Stimulated activated CD4-positive, alpha-beta T cell treated with anti-CD3 and anti-CD28 coated beads, Interleukin-1b, Interleukin-23, amount 100 ng/mL, for 4 hours (primary cell): ENCODE measurements at places on chromosomes 3 and 15.

DNA sequence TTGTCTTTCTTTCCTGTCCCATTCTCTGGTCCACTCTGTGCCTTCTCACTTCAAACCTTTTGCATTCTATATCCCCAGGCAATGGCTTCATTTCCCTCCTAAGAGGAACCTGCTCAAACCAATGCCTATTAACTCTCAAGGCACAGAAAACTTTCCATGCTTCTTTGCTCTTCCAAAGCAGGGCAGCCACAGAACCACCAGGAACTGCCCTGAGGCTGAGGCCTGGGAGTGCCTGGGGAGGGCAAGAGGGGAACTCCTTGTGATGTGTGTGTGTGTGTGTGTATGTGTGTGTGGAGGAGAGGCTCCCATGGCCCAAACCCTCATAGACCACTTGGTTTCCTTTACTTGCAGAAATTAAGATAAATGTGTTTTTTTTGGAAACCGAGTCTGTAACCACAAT is 14.1 kb upstream of the PGPEP1L start:
- DNase-seq, result no peak

DNA sequence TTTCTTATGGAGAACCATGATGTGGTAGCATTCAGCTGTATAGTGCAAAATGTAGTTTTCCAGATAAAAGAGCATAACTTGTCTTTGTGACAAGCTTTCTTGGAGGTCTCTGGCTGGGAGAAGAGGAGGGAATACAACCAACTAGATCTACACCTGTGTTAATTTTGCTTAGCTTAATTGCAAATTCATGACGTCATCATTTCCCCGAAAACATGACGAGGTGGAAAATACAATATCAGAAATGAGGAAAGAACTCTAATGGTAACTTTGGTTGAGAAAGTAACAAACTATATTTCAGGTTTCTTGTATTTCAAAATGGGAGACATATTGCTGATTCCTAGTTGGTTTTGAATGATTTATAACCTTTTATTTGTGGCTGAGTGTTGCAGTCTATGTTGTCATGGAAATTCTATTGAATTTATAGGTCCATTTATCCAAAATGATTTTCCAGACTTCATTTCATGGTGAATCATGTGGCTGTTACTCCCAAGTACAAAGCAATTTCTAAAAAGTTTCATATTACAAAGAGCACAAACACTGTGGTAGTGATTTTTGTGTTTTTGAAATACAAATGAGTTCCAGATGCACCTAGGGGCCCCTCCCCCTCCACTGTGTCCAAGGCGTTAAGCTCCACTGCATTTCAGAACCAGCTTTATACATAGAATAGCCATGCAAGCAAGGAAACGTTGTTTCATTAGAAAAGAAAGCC is 307.2 kb downstream of the FEZF2 start:
- DNase-seq, result no peak

DNA sequence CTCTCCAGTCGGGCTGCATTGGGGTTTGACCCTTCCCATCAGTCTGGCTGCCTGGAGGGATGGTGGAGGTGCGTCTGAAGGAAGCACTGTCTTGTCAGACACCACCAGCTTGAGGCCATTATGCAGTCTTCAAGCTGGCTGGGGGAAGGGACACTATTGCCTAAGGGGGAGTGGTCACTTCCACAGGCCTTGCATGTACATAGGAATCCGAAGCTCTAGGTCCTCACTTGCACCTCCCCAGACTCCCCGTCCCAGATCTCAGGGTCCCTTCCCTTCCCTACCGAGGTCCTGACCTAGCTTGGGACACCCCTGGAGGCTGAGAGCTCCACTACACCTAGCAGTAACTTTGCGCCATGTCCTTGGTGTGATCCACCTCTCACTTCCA is 48.6 kb upstream of the KLF13 start:
- no peak for DNase-seq

- DNase-seq, result no peak
Measured at GRCh38 chr3:5423076-5423475, 235.6 kb downstream of the EDEM1 start.

DNA sequence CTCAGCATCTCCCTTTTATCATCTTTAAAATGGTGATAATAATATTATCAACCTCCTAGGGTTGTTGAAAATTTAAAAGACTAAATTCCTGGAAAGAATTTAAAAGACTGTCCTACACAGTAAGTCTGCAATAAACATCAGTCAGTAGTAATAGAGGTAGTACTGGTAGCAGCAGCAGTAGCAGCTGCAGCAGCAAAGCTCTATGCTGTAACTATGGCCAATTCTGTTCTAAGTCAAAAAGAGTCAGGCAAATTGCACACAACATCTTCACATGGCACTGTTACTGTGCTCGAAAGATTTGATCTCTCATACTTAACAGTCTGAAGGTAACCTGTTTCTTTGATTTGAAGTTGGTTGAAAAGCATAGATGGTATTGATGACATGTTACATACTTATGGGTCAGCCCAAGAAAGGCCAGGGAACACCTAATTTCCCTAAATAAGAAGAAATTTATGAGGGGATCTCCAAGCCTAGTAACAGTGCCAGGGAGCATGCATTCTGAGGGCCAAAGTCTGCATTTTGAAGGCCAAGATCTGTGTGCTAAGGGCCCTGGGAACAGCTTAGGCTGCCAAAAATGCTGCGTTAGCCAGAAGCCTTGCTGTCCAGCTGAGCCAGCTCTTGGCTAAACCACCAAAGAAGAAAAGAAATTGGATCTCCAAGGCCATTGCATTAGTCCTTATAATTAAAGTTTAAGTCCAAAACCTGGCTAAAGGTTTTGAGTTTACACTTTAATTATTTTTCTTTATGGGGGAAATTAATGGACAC is 68.2 kb downstream of the SIDT1 start:
- DNase-seq, result no peak

DNA sequence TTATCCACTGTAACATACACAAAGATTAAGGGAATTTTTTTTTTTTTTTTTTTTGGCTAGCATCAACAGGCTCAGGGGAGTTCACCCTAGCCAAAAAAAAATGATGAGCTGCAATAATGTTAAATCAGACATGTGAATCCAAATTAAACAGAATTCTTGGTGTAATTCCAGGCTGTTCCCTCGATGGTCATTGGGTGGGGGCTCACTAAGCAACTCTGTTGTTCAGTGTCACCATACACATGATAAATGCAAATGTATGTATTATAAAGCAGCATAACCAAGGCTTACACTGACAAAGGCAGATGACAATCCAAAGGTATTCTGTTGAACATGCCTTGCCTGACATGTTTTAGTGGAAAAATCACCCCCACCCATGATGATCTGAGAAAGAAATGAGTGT is 29.0 kb downstream of the IL1RAP start:
- DNase-seq, result no peak

GRCh38 chr3:196988241-196989029 is 19.8 kb upstream of the PIGZ start:
- no peak for DNase-seq

DNA sequence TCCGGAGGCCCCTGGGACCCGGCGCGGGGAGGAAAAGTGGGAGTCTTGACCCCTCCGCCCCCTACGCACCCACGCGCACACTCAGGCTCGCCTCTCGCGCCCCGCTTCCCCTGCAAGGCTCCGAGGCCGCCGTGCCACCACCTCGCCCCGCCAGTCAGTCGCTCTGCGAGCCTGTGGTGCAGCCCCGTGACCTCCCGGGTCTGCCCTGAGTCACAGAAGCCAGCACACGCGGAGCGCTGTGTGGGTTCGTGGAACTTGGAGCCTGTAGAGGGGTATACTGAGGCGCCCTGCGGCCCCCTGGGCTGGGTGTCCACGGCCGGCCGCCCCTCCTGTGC is 380 bp upstream of the ALS2CL start:
- no peak for DNase-seq

- DNase-seq, result no peak
Measured at GRCh38 chr15:59051873-59052861, 52.8 kb upstream of the CCNB2 start.

DNA sequence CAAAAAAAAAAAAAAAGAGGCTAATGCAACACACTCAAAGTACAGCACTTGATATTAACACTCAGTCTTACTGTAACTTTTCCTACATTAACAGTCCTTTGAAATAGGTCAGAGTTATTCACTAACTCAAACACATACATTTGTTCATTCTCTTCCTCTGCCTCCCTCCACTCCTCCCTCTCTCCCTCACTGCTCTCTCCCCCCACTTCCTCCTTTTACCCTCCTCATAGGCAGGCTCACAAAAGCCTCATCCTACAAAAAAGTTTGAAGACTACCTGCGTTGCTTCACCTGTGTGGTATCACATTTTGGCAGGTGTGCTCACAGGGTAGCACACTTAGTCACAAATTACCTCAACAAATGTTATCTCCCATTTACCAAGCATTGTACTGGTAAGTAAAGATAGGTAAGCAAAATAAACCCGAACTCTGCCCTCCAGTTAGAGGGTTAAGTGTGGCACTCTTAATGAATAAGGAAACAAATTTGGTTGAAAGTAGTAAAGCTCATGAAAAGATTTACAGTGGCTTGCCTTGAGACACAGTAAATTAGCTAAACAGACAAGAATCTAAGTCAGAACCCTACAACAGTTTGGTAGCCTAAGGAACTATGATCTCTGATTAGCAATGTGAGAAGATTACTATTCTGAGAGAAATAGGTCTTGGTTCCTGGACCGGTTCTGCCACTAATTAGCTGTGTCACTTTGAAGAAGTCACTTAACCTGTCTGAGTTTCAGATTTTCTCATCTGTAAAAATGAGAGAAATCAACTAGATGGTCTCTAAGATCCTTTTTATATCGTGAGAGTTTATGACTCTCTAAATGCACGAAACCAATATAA is 151.0 kb upstream of the MLF1 start:
- DNase-seq, result no peak

- no peak for DNase-seq
Measured at GRCh38 chr15:88401996-88402656, 65.1 kb downstream of the MRPL46 start.

DNA sequence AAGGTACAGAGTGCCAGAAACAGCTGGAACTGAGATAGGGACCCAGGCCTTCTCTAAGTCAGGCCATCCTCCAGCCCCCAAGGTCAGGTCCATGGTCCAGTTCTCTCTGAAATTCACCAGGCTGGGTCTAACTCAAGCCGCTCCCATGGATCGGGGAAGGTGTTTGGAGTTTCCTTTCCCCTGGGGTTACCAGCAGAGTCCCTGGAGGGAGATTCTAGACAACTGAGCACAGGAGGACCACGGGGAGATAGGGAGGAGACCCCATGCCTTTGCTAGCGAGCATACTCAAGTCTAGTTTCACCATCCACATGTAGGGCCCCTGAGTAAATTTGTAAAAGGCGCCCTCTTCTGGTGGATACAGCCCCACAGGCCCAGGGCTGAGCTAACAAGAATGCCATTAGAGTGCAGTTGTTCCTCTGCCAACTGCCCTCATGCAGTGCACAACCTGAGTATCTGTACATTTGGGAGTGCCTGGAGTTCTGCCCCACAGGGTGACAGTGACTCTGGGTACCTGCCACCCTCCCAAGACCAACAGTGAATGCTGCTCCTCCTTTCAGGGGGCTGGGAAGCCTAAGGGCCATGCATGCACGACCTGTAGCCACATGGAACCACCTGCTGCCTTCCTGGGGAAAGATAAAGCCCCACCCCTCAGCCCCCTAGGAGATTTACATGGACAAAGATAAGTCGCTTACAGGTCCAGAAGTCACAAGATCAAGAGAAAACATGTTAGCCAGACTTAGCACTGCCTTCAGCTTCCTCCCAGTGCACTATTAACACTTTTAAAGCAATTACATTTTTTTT is 89.0 kb downstream of the IQSEC1 start:
- peak; percentile 41 for DNase-seq

DNA sequence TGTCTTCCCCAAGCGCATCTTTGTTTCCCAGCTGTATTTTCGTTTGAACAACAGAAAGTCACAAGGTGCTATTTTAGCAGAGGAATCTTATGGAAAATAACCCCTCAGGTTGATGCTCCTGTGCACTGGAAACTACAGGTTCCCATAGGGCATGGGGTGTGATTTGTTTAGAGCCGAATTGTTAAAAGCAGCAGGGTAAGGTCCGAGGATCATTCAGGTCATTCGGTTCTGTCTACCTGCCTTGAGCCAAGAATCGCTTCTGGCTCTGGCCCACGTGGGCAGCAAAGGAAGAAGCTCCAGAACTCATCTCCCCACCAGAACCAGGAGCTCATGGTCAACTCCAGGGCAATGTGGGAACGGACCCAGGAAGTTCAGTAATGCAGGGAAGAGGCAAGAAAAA is 116.7 kb upstream of the TPM1 start:
- DNase-seq, result no peak

GRCh38 chr3:52086461-52086860 is 30.1 kb upstream of the DUSP7 start:
- DNase-seq, result no peak

DNA sequence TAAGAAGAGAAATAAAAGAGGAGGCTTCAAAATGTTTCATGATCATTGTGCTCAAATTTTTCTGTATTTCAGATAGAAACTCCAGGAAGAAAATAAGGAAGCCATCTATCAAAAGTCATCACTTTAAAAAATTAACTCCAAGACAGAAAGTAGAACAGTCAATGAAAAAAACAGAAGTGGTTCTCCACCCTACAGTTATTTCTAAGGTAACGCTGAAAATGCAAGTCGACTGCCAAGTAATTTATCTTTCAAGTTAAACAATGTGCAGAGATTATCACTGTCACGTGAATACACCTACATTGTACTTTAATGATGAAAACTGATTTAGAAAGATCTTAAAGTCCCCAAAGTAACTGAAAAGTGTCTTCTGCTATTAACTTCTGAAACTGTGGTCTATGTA is 78.5 kb upstream of the SNRPA1 start:
- DNase-seq, result no peak

DNA sequence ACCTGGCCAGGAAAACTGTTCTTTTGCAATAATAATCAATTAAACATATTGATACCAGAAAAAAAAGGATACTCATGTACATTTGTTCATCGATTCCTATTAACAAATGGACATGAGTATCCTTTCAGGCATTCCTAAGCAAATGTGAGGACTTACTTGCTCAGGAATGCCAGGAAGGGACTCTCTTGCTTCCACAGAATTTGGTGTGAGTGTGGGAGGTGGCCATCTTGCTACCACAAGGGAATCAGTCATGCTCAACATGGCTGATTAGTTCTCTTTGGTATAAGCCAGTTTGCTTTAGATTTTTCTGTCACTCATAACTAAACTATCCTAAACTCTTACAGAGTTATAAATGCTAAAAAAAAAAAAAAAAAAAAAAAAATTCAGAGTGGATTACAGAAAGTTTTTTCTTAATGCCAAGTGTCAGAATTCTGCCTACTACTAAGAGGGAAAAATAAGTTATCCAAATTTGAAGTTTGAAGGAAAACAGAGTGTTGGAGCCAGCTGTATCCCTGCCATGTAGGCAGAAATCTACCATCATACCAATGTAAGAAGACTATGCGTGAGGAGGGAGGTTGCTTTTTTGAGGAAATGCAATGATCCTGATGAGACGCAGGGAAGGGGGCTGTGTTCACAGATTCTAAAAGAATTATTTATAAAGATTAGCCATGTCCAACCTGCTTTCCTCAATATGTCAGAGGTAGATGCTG is 98.7 kb downstream of the PLD1 start:
- DNase-seq, result no peak

DNA sequence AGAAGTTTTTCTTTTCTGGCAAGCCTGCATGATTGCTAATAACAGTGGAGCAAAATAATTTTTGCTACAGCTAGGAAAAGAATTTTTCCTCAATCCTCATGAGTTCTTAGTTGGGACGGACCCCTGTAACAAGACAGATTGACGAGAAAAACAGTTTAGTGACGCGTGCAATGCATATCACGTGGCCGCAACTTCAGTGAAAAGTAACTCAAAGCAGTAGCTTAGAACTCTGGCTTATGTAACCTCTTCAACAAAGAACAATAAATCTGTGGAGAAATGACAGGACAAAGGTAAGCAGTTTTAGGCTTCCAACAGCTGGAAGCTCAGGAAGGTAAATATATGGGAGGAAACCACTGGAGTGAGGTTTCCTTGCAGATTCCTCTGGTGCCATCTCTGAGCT is 19.7 kb downstream of the FAM107A start:
- DNase-seq, result no peak
